ENCODE measurements at places on chromosomes 5 and 9. TPM values are rescaled to one million over a fixed set of nuclear protein-coding genes. Genes with fewer than 3 reads are reported as not detected.

Gene CDH18
- total RNA-seq = 0.87 TPM

Gene UNC5A
- total RNA-seq = not detected

Gene PCDHA9
- not detected for total RNA-seq

Gene TMEM250
- 40.6 TPM for total RNA-seq

Gene CRHBP
- not detected for total RNA-seq

Gene C5orf58
- total RNA-seq = 2.4 TPM

Gene AGPAT2
- total RNA-seq = 54.5 TPM

Gene BHMT2
- not detected for total RNA-seq

Gene NOTCH1
- total RNA-seq = 31.4 TPM

Gene FOXD4L4
- total RNA-seq = not detected

Gene MEIKIN
- not detected for total RNA-seq

Measured in K562 (cell line).